ENCODE measurements at places on chromosomes 11 and 22. TPM values are rescaled to one million over a fixed set of nuclear protein-coding genes. Genes with fewer than 3 reads are reported as not detected.

H19 gene
- total RNA-seq = not detected

SPDYC gene
- total RNA-seq = not detected

CARD18 gene
- not detected for total RNA-seq

OR5A1 gene
- not detected for total RNA-seq

HMBS gene
- 10.9 TPM for total RNA-seq

FIBP gene
- total RNA-seq = 94.0 TPM

TEX12 gene
- total RNA-seq = 0.43 TPM

CHRDL2 gene
- not detected for total RNA-seq

SHISAL1 gene
- total RNA-seq = under 0.01 TPM

RFPL2 gene
- not detected for total RNA-seq

MUC15 gene
- total RNA-seq = not detected

POU2AF2 gene
- not detected for total RNA-seq
